ENCODE measurements at places on chromosomes 3 and 15.

- DNase-seq: no peak
These were observed 3.9 kb upstream of the MASP1 start for GRCh38 chr3:187295316-187296034.

DNA sequence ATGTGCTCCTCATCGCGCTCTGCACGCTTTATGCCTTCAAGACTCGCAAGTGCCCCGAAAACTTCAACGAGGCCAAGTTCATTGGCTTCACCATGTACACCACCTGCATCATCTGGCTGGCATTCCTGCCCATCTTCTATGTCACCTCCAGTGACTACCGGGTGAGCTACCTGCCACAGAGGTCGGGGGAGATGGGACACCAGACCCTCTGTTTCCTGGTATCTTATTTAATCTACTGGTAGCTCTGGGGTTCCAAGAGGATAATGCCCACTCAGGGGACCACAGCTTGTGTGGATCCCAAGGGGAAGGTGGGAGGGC, 9.1 kb downstream of the GRM2 start:
- DNase-seq: peak; percentile 5

- no peak for DNase-seq
These were observed 16.0 kb downstream of the UBE2E2 start for GRCh38 chr3:23219117-23219516.

DNA sequence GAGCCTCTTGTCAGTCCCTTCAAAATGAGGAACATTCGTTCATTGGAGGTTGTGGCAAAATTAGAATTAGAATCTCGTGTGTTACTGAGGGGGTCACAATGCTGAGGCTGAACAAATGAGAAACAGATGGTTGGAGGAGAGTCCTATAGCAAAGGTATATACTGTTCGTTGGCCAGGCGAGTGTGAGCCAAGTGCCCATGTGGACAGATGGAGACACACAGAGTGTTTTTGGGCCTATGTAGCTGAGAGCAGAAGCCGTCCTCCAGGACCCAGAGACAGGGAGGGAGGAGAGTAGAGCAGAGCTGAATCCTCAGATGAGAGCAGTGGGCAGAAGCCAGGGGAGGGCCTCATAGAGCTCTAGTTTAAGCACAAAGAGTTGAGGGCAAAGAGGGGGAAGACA, 98.9 kb downstream of the NR1D2 start:
- DNase-seq: no peak

DNA sequence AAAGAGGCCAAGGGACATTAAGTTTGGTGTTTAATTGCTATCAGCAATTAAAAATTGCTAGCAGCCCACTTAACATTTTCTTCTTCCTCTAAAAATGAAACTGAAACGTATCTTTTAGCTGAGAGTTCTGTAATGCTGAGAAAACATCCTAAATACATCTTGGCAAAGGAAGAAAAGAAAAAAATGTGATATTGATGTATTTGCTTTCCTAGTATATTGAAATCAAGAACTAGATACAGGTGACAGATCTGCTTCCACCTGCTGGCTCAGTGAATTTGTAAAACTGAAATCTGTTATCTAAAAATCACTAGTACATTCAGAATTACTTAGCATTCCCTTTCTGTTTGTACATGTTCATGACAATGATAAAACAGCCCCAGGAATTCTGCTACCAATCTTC, 283.2 kb downstream of the ZBTB20 start:
- DNase-seq: no peak

GRCh38 chr3:52185837-52186236, 12.1 kb upstream of the ALAS1 start:
- DNase-seq: no peak

DNA sequence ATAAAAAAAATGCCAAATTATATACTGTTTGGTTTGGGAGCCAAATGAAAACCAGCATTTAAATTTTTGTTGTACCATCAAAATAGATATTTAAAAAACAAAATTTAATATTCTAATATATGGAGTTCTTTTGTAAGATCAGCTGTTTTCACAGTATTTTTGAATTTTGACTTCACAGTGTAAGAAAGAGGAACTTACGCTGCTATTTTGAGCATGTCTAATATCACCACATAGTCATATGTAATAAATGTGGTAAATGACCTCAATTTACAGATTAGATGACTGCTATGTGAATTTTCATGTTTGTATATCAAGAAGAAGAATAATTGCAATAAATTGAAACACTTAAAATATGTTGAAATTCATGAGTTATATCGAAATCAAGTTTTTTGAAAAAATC, 189.6 kb downstream of the ARRDC4 start:
- no peak for DNase-seq

- peak; percentile 83 for DNase-seq
These were observed 31.8 kb upstream of the RASA2 start for GRCh38 chr3:141454906-141455602.

- no peak for DNase-seq
These were observed 10.4 kb downstream of the KPNA4 start for GRCh38 chr3:160554980-160555379.

- DNase-seq: no peak
These were observed 12.6 kb downstream of the ATP2C1 start for GRCh38 chr3:130906374-130906995.

- no peak for DNase-seq
These were observed 105.5 kb downstream of the NLGN1 start for GRCh38 chr3:173502983-173503568.

GRCh38 chr3:155890671-155891190, 20.3 kb downstream of the GMPS start:
- DNase-seq: no peak

DNA sequence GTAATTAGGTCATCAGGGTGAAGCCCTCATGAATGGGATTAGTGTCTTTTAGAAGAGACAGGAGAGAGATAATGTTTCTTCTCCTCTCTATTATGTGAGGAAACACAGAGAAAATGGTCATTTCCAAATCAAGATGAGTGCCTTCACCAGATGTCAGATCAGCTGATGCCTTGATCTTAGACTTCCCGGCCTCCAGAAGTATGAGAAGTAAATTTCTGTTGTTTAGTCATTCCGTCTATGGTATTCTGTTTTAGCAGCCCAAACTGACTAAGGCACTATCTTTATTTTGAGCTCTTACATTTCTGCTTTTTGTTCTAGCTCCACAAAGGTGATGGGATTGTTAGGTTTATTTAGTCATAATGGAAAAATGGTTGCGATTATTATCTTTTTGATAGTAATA, 273.2 kb upstream of the GADL1 start:
- no peak for DNase-seq

GRCh38 chr15:56871867-56872266, 46.6 kb upstream of the TCF12 start:
- no peak for DNase-seq

GRCh38 chr3:25910997-25911396, 121.1 kb downstream of the OXSM start:
- DNase-seq: no peak

GRCh38 chr3:8736436-8736835, 2.8 kb downstream of the CAV3 start:
- DNase-seq: no peak

DNA sequence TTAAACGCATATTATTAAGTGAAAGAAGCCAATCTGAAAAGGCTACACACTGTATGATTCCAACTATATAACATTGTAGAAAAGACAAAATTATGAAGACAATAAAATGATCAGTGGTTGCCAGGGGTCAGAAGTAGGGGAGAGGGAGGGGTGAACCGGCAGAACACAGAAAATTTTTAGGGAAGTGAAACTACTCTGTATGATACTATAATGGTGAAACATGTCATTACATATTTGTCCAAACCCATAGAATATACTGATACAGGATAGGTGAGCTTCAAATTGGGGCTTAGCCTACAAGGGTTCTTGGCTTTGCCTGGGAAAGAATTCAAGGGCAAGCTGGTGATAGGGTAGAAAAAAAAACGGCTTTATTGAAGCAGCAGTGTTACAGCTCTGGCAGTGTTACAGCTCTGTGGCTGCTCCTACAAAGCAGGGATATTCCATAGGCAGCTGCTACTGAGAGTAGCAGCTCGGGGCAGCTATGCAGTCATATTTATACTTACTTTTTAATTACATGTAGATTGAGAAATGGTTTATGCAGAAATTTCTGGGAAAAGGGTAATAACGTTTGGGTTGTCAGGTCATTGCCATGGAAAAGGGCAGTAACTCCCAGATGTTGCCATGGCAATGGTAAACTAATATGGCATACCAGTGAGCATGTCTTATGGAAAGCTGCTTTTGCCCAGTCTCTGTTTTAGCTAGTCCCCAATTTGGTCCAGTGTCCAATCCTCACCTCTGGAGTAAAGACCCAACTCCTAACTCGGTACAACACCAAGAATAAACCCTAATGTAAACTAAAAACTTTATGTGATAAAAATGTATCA, 125.1 kb upstream of the SLC25A36 start:
- DNase-seq: peak; percentile 28

DNA sequence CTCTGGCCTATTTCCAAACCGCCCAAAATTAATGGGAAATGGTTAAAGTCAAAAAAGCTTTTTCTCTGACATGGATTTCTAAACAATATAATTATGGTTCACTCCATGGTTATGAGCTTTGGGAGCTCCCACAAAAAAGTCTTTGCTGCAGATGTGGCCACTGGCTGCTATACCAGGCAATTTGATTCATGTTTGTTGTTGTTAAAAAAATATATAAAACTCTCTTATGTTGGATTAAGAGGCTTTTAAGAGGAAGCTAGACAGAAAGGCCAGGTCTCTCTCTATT, 258.6 kb downstream of the TIGIT start:
- no peak for DNase-seq

GRCh38 chr3:68274286-68274685, 619.9 kb upstream of the SUCLG2 start:
- no peak for DNase-seq

DNA sequence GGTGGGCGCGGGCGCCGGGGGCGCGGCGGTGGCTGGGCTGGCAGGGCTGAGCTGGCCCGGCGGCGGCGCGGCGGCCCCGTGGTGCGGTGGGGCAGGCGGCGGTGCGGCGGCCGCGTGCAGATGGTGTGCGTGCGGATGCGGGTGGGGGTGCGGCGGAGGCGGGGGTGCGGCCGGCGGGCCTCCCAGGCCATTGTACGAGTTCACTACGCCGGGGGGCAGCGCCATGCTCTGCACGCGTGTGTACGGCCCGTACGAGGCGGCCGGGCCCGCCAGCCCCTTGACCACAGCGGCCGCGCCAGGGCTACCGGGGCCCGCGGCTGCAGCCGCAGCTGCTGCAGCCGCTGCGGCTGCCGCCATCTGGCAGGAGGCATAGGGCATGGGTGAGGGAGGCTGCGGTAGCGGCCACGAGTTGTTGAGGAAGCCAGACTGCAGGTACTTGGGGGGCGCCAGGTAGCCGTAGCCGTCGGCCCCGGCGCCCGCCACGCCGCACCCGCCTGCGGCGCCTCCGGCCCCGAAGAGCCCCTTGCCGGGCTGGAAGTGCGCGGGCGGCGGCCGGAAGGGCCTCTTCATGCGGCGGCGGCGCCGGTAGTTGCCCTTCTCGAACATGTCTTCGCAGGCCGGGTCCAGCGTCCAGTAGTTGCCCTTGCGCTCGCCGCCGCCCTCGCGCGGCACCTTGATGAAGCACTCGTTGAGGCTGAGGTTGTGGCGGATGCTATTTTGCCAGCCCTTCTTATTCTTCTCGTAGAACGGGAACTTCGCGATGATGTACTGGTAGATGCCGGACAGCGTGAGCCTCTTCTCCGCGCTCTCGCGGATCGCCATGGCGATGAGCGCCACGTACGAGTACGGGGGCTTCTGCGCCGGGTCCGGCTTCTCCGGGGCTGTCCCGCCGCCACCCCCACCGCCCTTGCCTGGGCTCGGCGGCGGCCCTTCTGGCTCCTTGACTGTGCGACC, 951 bp downstream of the FOXL2 start:
- no peak for DNase-seq

- no peak for DNase-seq
These were observed 9.7 kb downstream of the SCAMP2 start for GRCh38 chr15:74863239-74864056.

GRCh38 chr15:101675796-101676582, 23.8 kb upstream of the TM2D3 start:
- DNase-seq: peak; percentile 30

DNA sequence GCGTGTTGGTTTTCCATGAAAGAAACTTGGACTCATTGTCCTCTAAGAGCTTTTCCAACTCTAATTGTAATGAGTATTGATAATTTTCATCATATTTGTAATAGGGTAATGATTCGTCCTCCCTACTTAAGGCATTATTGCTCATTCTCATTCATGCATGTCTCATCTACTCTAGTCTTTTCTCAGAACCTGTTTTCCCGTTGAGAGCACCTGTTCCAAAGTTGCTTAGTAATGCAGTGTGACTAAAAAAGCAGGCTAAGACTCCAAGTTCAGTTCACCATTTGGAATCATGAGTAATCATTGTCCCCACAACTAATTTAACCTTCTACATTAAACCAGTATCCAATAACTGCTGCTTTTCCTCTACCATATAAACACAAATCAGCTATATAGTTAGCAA, 84.0 kb downstream of the FILIP1L start:
- DNase-seq: no peak

DNA sequence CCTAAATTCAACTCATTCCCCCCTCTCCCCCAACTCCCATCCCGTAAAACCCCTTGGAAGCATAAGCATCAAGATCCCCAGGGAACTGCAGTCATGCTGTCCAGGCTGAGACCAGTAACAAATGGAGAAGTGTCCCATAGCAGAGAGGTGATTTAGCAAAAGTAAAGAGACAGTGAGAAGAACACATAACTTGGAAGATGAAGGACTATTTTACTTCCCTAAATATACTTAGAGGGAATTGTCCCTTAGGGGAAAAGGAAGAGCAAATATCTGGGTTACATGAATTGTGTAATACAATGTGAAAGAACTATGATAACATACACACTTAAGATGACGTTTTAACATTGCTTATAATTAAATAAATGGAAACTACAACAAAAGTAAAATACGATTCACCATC, 61.6 kb upstream of the LRRFIP2 start:
- no peak for DNase-seq

GRCh38 chr3:94106268-94106667, 43.4 kb downstream of the NSUN3 start:
- DNase-seq: no peak

- no peak for DNase-seq
These were observed 90.0 kb upstream of the LRTM1 start for GRCh38 chr3:55017876-55018275.

GRCh38 chr3:47010111-47010712, 30.7 kb downstream of the NBEAL2 start:
- no peak for DNase-seq
